ENCODE measurements at places on chromosomes 5 and 9. TPM values are rescaled to one million over a fixed set of nuclear protein-coding genes. Genes with fewer than 3 reads are reported as not detected.

The PLPP7 gene
- 6.3 TPM for total RNA-seq

The SPINK7 gene
- total RNA-seq, result not detected

The NPM1 gene
- total RNA-seq, result 1,621 TPM

The ACTL7B gene
- not detected for total RNA-seq

The FAXDC2 gene
- 18.2 TPM for total RNA-seq

The C5orf58 gene
- 4.6 TPM for total RNA-seq

The HBEGF gene
- total RNA-seq, result 5.1 TPM

The FAM151B gene
- 8.0 TPM for total RNA-seq

The GABRA1 gene
- not detected for total RNA-seq

The CAMK4 gene
- 0.46 TPM for total RNA-seq

The FOXD4L3 gene
- not detected for total RNA-seq

The ANKRD33B gene
- under 0.01 TPM for total RNA-seq

The COL15A1 gene
- 0.69 TPM for total RNA-seq

The AK8 gene
- total RNA-seq, result 0.36 TPM

The SLC31A2 gene
- 8.3 TPM for total RNA-seq

The OMD gene
- total RNA-seq, result not detected

The PSAT1 gene
- total RNA-seq, result 124 TPM

The PIP5K1B gene
- total RNA-seq, result not detected

The FOXD4L5 gene
- under 0.01 TPM for total RNA-seq

The TAF7 gene
- 46.6 TPM for total RNA-seq

The MEIKIN gene
- not detected for total RNA-seq

The QRFP gene
- not detected for total RNA-seq

The APBA1 gene
- under 0.01 TPM for total RNA-seq

The OR2Y1 gene
- total RNA-seq, result not detected

The TDRD7 gene
- total RNA-seq, result 93.3 TPM

The TYRP1 gene
- 6,402 TPM for total RNA-seq

The CTNND2 gene
- under 0.01 TPM for total RNA-seq

The FOXI1 gene
- not detected for total RNA-seq

The ADGRD2 gene
- total RNA-seq, result not detected
